ENCODE measurements at places on chromosomes 2 and 18.

DNA sequence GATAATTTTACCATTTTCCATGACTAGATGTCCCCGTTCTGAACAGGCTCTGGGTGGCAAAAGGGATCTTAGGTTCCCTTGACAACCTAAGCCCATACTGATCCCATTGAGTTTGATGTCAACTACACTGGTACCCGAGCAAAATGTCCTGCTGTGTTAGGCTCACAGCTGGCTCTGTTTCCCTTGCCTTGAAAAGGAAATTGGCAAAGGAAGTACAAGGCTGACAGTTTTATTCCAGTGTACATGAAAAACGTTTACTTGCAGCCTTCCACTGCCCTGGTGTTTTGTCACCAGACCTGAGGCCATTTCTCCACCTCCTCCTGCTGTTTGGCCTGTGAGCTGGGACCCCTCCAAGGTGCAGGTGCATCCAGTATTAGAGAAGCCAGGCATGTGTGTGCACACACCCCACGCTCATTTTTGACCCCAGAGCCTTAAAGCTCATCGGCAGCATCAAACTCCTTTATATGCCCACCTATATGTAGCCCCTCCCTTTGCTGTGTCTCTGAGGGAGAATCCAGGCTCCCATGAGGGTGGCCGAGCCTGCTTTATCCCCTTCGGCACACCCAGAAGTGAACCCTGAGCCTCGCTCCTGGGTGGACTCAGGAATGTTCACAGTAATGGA is 171.3 kb downstream of the NDUFA10 start:
- no peak for DNase-seq

DNA sequence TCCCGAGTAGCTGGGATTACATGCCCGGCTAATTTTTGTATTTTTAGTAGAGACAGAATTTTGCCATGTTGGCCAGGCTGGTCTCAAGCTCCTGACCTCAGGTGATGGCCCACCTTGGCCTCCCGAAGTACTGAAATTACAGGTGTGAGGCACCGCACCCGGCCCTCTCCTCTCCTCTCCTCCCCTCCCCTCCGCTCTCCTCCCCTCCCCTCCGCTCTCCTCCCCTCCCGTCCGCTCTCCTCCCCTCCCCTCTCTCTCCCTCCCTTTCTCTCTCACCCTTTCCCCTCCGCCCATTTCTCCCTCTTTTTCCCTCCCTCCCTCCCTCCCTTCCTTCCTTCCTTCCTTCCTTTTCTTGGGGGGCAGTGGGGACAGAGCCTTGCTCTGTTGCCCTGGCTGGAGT is 28.4 kb downstream of the CD8B start:
- no peak for DNase-seq

GRCh38 chr18:24846138-24846537 is 385.7 kb downstream of the HRH4 start:
- DNase-seq = no peak

GRCh38 chr18:11033503-11033902 is 115.9 kb downstream of the PIEZO2 start:
- DNase-seq = no peak

DNA sequence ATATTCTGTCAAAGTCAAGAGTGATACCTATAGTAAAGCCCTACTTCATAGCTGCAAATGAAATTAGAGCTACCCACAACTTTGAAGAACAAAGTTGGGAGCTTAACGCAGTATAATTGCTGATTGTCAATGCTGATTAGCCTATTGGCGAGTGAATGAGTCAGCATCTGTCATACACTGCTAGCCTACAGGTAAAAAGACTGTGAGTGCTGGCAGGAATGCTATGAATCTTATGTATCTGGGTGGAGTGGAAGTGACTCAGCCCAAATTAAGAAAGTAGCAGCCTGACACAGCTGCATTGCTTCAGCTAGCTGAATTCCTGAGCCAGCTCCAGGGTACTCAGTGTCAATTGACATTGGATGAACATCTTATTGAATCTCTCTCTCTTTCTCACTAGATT is 179.4 kb upstream of the DCC start:
- DNase-seq = no peak

DNA sequence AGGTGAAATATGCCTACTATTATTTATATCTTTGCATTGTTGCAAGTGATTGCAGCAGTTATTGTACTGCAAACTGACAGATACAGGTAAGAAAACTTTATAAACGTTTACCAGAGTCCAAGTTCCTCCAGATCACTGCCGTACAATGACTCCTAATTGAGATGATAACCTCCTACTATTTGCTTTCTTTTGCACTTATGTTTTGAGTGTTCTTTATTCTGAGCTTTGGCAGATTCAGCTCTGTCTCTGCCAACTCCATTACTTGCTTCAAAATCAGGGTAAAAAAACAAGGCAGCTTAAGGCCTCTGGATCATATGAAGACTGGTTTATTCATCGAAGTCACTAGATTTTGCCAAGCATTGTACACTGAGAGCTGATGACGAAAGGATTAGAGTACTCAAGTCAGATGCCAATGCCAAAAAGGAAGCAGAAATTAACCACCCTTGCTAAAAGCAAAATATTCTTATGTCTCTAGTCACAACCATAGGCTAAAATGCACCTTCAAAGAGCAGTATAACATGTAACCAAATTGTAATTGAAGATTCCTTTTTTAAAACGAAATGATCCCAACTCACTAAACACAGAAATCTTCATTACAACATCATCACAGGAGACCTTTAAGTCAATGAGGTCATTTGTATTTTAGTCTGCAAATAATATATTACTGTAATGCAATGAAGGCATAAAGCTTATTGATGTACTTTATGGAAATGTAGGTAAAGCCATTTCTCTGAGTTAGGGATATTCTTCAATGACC is 10.5 kb upstream of the IKZF2 start:
- DNase-seq = no peak

GRCh38 chr2:219521066-219521880 is 7.0 kb downstream of the ASIC4 start:
- peak; percentile 70 for DNase-seq

- no peak for DNase-seq
Observed at GRCh38 chr2:10985260-10985659, 73.5 kb downstream of the KCNF1 start.

GRCh38 chr2:58215429-58215828 is 25.7 kb downstream of the FANCL start:
- DNase-seq = no peak

- DNase-seq = no peak
Observed at GRCh38 chr2:174666312-174666711, 68.7 kb upstream of the WIPF1 start.

GRCh38 chr2:98530114-98530513 is 78.2 kb downstream of the COA5 start:
- no peak for DNase-seq

- no peak for DNase-seq
Observed at GRCh38 chr18:43161528-43161927, 46.0 kb upstream of the RIT2 start.

DNA sequence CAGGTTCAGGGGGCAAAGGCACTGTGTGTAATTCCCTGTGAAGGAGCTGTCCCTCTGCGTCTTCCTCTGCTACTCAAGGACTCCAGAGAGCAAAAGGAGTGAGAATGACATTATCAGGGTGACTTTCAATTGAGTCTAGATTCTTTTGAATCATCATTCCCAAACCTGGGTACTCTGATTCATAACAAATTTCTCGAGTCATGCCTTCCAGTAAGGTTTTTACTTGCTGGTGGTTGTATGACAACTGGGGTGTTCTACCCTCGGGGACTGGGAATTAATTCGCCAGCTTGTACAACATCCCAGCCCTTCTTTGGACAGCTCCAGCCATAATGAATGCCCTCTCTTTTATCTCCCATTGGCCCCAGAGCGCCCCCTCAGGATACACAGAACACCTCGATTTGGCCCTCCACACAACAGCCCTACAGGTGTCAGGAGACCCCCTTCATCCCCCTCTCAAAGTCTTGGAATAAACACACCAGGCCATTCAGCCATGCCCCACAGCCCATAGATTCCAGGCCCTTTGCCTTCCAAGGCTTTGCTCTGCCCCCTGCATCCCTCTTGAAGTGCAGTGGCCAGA is 254.5 kb downstream of the KLHL29 start:
- no peak for DNase-seq

DNA sequence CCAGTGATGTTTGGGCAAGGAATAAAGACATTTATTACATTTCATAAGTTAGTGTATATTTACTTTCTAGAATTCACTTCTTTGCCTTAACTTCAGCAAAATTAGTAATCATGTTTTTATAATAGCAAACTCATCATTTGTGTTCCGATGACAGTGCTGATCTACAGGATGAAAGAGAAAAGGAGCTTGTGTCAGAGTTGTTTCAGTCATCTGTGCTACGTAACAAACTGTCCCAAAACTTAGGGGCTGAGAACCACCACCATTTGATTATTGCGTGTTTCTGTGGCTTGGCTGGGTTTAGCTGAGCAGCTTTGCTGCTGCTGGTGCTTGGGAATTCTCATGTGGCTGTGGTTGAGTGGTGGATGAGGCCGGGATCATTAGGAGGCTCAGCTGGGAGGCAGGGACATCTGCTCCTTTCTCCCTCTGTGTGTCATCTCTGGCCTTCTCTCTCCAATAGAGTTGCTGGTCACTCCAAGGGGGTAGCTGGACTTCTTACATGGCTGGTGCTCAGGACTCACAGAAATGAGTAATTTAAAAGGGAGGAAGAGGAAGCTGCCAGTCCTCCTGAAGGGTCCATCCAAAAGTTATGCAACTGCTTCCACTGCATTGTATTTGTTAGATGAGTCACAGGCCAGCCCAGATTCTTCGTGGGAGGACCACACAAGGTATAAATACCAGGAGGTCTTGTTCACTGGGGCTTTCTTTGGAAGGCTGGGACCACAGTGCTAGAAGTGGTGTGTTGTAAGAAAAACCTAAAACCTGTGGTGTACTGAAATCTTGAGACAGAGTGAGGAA is 43.4 kb upstream of the HAAO start:
- DNase-seq = no peak

DNA sequence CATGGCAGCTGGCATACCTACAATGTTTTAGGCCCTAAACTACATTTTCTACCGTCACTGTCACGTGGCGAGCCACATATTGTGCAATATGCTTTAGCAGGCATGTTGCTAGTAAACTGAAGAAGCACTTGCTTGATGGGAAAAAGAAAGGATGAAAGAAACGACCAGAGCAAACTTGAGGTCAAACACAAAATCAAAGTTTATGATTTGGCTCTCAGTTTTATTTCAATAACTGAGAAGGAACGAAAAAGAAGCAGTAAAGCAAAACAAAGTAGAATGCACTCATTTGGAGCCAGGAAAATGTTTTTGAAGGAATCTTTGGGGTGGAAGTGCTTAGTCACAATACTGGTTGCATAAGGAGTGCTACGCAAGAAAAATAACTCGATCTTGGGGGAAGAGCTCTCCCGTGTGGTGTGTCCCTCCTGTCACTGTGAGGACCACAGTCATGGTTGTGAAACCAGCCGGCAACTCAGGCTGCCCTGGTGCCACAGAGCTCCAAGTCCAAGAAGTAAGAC is 349.8 kb downstream of the RBM43 start:
- no peak for DNase-seq

GRCh38 chr2:32825291-32825712 is 121.5 kb upstream of the LTBP1 start:
- no peak for DNase-seq

GRCh38 chr2:238787501-238787900 is 60.4 kb upstream of the TWIST2 start:
- DNase-seq = no peak

DNA sequence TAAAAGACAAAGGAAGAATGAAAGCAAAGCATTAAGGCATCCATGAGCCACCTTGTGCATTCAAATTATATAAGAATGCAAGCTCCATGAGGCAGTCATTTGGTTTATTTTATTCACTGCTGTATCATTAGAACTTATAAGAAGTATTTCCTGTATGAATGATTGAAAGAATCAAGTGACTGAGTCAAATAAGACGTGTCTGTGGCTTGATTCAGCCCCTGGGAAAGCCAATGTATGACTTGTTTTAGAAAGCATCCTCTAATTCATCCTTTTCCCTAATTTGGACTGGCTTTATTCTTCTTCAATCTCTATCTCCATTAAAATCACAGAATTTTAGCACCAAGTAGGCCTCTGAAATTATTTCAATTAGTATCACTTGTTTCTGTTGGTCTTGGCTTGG is 461.1 kb downstream of the LPIN1 start:
- DNase-seq = no peak

DNA sequence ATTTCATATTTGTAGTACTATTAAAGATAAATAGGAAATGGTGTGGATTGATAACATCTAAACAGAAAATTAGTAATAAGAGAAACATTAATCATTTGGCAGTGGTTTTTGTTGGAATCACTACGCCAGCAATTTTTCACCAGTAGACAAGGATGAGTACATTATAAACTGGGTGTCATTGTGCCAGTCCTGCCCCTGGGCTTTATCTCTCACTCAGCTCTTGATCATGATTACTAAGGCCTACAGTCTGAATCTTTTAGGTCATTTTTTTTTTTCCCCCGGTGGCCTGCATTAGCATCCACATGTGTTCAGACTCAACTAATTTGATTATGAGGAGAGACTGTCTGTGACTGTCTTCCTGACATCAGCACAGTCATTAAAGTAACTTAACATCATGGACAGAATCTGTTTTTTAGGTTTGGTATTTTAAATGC is 16.2 kb downstream of the GULP1 start:
- DNase-seq = no peak

GRCh38 chr2:13110825-13111224 is 394.1 kb downstream of the TRIB2 start:
- no peak for DNase-seq

GRCh38 chr18:57523171-57523956 is 63.1 kb downstream of the FECH start:
- no peak for DNase-seq

- DNase-seq = no peak
Observed at GRCh38 chr2:220424561-220424960, 797.1 kb downstream of the SLC4A3 start.

DNA sequence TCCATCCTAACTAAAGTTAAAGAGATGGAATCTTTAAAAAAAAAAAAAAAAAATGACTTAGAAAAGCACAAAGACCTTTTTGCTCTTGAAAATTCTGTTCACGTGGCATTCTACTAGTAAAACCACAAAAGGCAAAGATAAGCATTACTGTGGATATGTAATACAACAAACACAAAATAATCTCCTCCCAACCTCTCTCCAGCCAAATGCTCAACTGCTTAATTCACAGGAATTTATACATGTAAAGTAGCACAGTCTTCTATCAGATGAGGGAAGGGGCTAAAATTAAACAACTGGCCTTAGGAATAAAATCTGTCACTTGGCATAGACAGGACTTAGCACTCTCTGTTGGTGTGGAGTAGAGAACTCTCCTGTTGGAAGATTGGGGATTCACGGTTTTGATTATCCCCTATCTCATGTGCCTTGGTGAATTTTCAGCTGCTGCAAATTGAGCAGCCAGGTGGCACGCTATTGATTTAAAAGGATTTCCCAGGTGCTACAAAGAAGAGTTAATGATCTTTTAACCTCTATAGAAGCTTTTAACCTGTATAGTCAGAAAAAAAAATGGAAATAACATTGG is 57.4 kb downstream of the ATIC start:
- DNase-seq = no peak

- no peak for DNase-seq
Observed at GRCh38 chr2:36858551-36859365, 107.6 kb downstream of the STRN start.

- peak; percentile 68 for DNase-seq
Observed at GRCh38 chr2:61993422-61994024, 88.0 kb downstream of the COMMD1 start.
